Karpas-422 (cell line): ENCODE measurements at places on chromosomes 5 and 9. TPM values are rescaled to one million over a fixed set of nuclear protein-coding genes. Genes with fewer than 3 reads are reported as not detected.
A peak's percentile ranks its signal among the peaks of the same experiment; 100 is the strongest.

- DNase-seq, result no peak
Measured at GRCh38 chr5:65128226-65128625, 353.5 kb downstream of the ADAMTS6 start.

DNA sequence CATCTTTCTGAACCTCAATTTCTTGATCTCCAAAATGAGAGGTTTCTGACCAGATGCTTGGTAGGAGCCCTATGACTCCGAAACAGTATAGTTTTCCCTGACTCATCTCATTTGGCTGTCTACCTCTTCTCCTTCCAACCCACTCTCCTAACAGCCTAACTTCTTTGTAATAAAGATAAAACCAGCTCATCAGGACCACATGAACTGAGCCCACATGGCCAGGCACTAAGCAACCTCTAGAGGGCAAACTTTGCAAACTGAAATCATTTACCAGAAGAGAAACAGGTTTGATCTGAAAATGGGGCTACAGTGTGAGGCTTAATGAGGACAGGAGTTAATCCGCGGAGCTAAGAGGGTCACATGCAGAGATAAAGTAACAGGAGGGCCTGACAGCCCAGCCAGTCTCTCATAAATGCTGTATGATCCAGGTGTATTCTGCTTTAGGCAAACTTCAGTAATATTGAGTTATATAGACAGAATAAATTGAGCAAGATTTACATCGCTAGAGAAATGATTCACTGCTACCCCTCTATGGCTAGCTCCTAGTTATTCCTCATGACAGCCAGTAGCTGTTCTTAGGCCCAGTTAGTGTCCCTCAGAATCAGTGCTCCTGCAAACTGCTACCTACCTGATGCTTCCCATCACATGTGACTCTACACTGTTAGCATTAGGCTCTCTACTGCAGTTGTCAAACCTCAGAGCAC, 64.6 kb downstream of the ABCA1 start:
- peak; percentile 93 for DNase-seq

DNA sequence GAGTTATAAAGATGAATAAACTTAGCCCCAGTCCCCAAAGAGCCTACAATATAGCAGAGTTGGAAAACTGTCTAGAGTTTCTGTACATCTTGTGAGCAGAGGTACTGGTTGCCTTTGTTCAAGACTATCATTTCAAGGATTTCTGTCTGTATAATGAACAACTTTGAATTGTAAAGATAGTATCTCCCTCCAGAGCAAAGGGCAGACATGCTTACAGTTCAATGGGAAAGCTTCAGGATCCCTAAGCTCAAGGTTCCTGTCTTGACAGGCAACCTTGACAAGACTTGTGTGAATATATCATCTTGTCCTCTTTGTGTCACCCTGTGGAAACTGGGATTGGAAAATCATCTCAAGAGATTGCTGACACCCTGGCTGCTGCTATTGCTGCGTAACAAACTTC, 242.8 kb upstream of the VLDLR start:
- DNase-seq, result no peak

DNA sequence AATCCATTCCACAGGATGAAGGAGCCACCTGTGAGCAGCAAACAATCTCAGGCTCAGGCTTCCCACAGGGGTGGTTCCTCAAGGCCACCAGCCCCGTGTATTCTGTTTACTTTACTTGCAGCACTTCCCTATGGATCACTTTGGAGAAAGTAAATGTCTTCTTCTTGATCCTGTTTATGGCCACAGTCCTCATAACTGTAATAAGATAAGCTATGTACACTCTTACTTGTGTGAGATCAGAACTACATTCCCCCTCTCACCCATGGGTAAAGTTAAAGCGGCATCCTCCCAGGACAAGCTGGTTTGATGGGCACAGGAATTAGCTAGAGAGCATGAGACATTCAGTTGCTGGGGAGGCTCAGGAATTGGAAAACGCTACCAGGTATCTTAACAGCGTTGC, 86.1 kb downstream of the TMEM215 start:
- no peak for DNase-seq

DNA sequence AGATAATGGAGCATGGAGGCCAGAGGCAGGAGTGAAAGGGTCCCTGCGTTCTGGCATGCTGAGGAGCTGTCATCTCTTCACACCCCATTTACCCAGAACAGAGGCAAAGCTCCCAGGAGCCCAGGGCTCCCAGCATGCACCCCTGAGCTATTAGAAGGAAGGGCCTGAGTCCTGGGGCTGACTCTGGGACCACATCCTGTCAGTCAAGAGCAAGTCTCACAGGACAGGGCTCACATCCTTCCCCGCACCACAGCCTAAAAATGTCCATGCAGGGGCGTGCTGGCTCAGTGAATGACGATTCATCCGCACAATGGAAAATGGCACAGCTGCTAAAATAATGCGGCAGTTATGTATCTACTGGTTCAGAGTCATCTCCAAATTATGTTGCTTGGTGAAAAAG, 31.4 kb downstream of the CAMK2A start:
- peak; percentile 52 for DNase-seq

GRCh38 chr9:137266162-137266527, 11.0 kb downstream of the NELFB start:
- DNase-seq, result no peak

DNA sequence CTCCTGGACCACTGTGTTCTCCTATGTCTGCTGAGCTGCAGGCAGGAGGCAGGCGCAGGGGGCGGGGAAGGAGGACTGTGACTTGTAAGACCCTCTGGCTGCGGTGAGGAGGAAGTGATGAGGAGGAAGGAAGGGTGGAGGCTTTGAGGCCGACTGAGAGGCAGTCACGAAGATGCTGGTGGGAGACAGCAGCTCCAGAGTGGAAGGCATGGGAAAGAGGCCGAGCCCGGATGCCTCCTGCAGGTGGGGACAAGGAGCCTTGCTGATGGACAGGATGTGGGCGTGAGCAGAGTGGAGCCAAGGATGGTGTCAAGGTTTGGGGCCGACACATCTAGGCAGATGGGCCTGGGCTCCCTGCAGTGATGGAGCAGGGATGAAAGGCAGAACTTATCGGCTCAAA, 74.3 kb upstream of the ICE1 start:
- no peak for DNase-seq

GRCh38 chr9:15086156-15086763, 176.0 kb upstream of the FREM1 start:
- no peak for DNase-seq

The SDHA gene
- total RNA-seq, result 54.0 and 62.3 TPM in 2 replicates

The RNF208 gene
- total RNA-seq, result 0.26 and 0.36 TPM in 2 replicates

The TMEM174 gene
- total RNA-seq, result not detected in 2 replicates

The SPARC gene
- total RNA-seq, result 0.54 TPM in 1 of 2 replicates, not detected in the other

The CARTPT gene
- total RNA-seq, result not detected in 2 replicates

The TMEM252 gene
- total RNA-seq, result not detected in 2 replicates
